ENCODE measurements at places on chromosomes 13 and 19. TPM values are rescaled to one million over a fixed set of nuclear protein-coding genes. Genes with fewer than 3 reads are reported as not detected.

DNA sequence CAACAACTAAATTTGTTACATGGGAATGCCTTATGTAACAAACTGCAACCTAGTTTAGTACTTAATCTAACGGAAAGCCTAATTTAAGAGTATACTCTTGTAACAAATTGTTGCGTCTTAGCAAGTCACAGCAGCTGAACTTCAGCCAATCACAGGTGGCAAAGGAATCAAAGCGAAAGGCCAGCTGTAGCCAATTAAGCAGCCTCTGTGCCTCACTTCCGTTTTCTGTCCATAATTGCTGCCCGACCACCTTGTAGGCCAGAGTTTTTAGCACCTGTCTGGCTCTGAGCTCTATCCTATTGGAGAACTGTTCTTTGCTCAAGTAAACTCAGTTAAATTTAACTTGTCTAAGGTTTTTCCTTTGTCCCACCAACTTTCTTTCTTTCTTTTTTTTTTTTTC is 18.1 kb upstream of the HSPH1 start:
- DNase-seq: no peak

DNA sequence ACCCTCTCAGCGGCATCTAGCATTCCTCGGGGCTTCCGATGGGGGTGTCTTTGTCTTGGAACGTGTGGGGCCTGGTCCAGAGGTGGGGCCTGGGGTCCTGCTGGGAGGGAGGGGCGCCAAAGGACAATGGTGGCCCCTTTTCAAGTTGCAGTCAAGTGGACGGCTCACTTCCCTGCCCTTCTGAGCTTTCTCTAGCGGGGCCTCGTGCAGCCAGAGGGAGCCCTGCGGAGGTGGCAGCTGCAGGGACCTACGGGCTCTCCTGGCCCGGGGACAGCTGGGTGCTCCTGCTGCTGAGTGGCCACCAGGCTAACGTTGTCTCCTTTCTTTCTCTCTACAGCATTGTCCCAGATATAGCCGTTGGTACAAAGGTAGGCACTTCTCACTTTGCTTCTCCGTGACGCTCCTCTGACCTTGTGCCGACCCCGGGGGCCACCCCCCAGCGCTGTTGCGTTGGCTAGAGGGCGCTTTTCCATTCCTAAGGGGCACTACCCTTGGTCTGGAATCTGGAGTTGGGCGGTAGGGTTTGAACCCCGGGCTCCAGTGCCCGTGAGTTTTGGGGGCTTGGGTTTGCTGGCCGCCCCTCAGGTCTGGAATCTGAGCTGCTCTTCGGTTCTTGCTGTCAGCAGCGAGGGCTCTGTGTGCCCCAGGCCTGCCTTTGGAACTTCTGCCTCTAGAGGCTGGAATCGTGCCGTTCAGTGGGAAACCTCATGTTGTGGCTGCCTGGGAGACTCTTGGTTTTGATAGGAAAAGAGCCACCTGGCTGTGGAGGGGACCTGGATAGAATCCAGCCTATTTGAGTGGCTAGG is 2.0 kb downstream of the PTBP1 start:
- DNase-seq: peak; percentile 62

GRCh38 chr13:45828256-45828968 is 23.1 kb downstream of the SIAH3 start:
- DNase-seq: no peak

- no peak for DNase-seq
These were observed 15.0 kb upstream of the TNFAIP8L1 start for GRCh38 chr19:4624301-4624700.

GRCh38 chr19:1082165-1082927 is 12.8 kb downstream of the POLR2E start:
- no peak for DNase-seq

- DNase-seq: no peak
These were observed 196.5 kb downstream of the TEX29 start for GRCh38 chr13:111516712-111517640.

- DNase-seq: no peak
These were observed 21.6 kb downstream of the EFNA2 start for GRCh38 chr19:1307320-1307719.

Gene ZNF429
- 17.7 TPM for polyA plus RNA-seq

GRCh38 chr13:39417131-39417530 is 185.9 kb downstream of the LHFPL6 start:
- no peak for DNase-seq

GRCh38 chr13:101572456-101572855 is 120.0 kb downstream of the ITGBL1 start:
- no peak for DNase-seq

GRCh38 chr13:105787632-105788031 is 747.8 kb downstream of the EFNB2 start:
- no peak for DNase-seq

Gene VSTM2B
- 0.52 TPM for polyA plus RNA-seq

GRCh38 chr19:8512115-8512967 is 1.6 kb downstream of the ZNF414 start:
- no peak for DNase-seq

Gene SHISA7
- 0.14 TPM for polyA plus RNA-seq

Gene NEK5
- 0.92 TPM for polyA plus RNA-seq

GRCh38 chr19:947707-948539 is 22.1 kb downstream of the ARID3A start:
- DNase-seq: peak; percentile 46

DNA sequence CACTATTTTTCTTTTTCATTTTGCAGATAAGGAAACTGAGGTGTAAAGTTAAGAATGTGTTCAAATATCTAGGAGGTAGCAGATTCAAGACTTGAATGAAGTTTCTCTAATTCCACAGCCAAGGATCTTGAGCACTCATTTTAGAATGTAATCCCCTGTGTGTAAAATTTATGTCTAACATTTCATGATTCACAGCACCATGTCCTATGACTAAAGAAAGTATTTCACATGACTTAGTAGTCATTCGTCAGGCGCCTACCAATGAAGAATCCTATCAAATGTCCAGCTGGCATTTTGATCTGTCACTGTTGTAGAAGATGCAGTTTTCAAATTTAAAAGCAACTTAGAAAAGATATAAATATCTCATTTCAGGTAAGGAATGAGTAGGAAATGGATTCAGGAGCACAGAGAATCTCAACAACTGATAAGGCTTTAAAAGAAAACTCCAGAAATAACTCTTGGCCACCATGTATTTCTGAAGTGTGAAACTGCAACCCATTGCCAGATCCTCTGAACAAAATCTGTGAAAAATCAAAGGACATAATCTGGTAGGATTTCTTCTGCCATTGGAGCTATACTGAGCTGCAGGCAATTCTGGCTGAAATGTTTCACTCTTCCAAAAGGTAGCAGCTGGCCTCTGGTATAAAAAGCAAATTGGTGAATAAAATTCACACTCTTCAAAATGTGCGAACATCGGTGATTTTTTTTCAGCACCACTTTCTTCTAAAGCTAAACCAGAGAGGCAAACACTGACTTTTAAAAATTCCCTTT is 92.2 kb downstream of the DCLK1 start:
- DNase-seq: no peak

Gene GJB2
- polyA plus RNA-seq: 1.1 TPM

Gene SLC46A3
- 1.7 TPM for polyA plus RNA-seq

DNA sequence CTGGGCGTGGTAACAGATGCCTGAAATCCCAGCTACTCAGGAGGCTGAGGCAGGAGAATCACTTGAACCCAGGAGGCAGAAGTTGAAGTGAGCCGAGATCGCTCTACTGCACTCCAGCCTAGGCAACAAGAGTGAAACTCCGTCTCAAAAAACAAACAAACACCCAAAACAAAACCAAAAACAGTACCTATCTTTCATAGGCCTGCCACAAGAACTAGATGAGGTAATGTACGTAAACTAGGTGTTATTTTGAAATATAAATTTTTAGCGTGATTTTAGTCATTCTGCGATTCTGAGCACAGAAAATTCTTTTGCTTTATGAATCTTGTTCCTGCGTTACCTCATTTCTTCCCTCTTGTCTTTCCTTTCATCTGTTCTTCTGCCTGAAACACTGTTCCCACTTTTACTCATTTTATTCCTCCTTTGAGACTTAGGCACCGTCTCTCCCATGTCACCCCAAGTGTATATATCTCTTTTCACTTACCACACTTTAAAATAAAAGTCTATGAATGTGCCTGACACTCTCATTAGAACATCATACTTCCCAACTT is 238.2 kb upstream of the HTR2A start:
- DNase-seq: no peak

- no peak for DNase-seq
These were observed 7.0 kb downstream of the CLASRP start for GRCh38 chr19:45045671-45046353.

GRCh38 chr13:36706755-36707154 is 32.9 kb downstream of the SERTM1 start:
- DNase-seq: peak; percentile 33

Gene MUC16
- polyA plus RNA-seq: not detected

Gene NCAN
- polyA plus RNA-seq: 0.04 TPM

DNA sequence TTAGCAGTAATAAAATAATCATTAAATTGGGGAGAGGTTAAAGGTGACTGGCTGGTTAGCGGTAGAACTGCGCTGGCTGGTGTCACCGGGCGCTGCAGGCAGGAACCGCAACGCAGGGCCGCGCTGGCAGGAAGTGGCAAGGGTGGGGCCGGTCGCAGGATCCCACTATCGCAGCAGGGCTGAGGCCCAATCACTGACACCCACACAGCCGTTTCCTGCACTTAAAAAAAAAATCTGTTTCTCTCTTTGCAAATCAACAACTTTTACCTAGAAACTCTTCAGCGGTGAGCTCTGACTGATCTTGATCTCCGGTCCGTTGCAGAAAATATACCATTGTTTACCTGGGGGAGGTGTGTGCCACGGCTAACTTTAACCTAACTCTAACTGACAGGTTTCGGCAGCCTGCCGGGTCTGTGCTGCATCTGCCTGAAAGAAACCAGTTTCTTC is 46.9 kb downstream of the KLF2 start:
- DNase-seq: no peak

Gene PTBP1
- 136 TPM for polyA plus RNA-seq

- DNase-seq: no peak
These were observed 179.1 kb downstream of the ZNF536 start for GRCh38 chr19:30551271-30551670.

DNA sequence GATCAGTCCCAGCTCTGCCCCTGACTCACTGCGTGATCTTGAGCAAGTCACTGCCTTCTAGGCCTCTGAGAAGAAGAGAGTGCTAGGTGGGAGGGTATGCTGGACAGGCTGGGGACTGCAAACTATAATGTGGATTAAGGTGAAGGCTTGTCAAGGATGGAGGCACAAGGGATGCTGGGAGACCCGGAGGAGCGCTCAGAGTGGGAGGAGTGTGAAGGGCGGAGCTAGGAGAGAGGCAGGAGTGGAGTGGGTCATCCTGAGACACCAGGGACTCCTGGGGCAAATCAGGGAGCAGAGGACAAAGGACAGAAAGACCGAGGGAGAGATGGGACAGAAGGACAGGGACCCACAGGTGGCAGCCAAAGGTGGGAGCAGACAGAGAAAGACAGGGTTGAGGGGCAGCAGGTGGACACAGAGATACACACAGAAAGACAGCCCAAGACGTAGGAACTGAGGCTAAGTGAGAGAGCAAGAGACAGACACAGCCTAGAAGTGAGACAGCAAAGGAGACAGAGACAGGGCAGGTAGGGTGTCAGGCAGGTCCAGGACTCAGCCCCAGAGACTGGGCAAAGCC is 2.6 kb downstream of the GRIK5 start:
- DNase-seq: no peak

Gene MED4
- polyA plus RNA-seq: 65.7 TPM

- peak; percentile 40 for DNase-seq
These were observed 69.5 kb upstream of the ANKRD10 start for GRCh38 chr13:110984381-110984780.
